ENCODE measurements at places on chromosomes 5 and 9.

- DNase-seq: no peak
Observed at GRCh38 chr9:136361754-136362449, 1.6 kb downstream of the DNLZ start.

- no peak for DNase-seq
Observed at GRCh38 chr9:93345643-93346230, 105.7 kb upstream of the FAM120A start.

DNA sequence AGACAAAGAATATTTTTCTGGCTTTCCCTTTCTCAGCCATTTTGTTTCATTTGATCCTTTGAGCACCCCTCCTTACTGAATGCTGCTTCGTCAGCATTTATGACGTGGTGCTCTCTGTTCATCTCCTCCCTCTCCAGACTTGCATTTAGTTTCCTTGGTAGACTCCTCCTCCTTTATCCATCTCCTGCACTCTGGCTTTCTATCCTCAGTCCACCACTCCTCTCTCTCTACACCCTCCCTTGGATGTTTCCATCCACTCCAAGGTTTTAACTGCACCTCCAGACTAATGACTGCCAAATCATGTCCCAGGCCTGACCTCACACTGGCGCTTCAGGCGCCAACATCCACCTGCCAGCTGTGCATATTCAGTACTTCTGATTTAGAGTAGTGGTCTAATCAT is 245.4 kb downstream of the RAB3C start:
- DNase-seq: no peak

GRCh38 chr5:50975840-50976239 is 309.4 kb downstream of the PARP8 start:
- DNase-seq: no peak

DNA sequence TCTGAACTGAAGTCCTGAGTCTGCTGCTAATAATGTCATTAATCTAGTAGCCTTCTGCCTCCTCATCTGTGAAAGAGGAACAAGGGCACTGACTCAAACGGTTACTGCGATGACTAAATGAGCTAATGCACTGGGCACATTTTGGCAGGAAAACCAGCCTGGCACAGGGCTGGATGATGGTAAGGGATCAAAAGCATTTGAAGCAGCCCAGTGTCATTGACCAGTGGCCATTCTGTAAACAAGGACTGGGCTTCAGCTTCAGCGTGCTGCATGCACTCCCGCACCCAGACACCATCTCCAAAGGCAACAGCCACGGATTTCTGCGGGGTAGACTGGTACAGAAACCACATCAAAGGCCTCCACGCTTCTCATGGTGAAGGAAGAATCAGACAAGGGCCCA is 8.0 kb downstream of the GCNT4 start:
- DNase-seq: no peak

DNA sequence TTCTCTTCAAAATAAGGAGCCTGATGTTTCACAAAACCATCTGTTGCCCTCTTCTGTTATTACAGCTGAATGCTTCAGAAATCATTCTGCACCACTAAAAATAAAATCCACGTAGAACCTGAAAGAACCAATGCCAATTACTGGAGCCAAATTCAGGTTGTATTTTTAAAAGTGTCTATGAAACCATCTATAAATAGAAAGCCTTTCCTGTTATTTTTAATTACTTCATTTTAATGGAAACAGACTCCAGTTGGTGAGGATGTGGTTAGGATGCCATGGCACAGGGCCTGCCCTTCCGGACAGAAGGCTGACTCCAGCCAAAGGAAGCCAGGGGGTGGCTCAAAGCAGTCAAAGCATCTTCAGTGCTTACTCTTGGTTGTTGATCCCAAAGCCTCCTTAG is 119.8 kb downstream of the TENT4A start:
- DNase-seq: no peak

- DNase-seq: no peak
Observed at GRCh38 chr5:151895660-151896030, 29.0 kb downstream of the GLRA1 start.

GRCh38 chr5:92916036-92916435 is 665.0 kb downstream of the NR2F1-AS1 start:
- no peak for DNase-seq

Measured in activated T-helper 1 cell treated with anti-CD3 and anti-CD28 coated beads, Interleukin-12 subunit alpha, Interleukin-12 subunit beta, Interleukin-2, Interleukin-4 antibody, amounts not matched to agents 30 ng/mL and 10 ng/mL and 1 ng/mL, durations not matched to agents 14 hours and 24 hours and 36 hours (primary cell).